Left ventricle myocardium inferior (tissue), 1 donor: ENCODE measurements at places on chromosomes 1 and 21. TPM values are rescaled to one million over a fixed set of nuclear protein-coding genes. Genes with fewer than 3 reads are reported as not detected.

Gene FABP3
- 4,737 TPM for total RNA-seq

DNA sequence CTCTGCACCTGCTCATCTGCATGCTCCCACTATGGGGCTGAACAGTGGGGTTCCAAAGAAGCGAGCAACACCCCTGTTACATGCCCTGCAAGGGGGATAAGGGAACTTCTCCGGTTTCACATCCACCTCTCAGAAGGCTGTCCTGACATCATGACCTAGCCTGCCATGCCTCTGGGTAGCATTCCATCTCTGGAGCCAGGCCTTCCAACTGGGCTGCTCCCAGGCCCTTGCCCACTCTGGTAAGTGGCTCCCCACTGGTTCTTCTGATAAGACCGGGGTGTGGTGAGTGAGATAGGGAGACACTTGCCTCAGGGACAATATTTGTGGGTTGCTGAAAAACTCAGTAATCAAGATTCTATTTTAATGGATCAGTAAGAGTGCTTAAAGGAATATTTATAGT lies 57.8 kb downstream of the KCNJ15 start:
- H3K4me1 ChIP-seq, result no peaks in the 10 kb centered on the region
- no peak overlapping the region for H3K4me3 ChIP-seq
- H3K27ac ChIP-seq, result no peak overlapping the region
- DNase-seq, result no peak
- no peaks in the 10 kb centered on the region for H3K36me3 ChIP-seq

DNA sequence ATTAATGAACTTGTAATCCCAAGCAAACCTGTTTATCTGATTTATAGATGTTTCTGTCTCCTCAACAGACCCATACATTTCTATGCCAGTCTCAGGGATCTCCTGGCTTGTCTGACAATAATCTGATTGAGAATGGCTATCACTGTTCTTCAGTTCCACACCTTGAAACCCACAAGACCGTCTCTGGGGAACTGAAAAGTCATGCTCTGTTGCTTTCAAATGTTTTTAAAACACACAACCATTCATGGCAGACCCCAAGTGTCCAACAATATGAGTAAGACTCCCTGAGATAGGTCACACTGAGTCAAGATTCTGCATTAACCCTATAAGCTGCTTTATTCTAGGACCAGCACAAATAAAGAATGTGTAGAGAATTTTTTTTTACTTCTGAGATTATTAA lies 611.2 kb upstream of the PLXNA2 start:
- no peaks in the 10 kb centered on the region for H3K27me3 ChIP-seq
- H3K27ac ChIP-seq, result no peak overlapping the region
- no peaks in the 10 kb centered on the region for H3K36me3 ChIP-seq

DNA sequence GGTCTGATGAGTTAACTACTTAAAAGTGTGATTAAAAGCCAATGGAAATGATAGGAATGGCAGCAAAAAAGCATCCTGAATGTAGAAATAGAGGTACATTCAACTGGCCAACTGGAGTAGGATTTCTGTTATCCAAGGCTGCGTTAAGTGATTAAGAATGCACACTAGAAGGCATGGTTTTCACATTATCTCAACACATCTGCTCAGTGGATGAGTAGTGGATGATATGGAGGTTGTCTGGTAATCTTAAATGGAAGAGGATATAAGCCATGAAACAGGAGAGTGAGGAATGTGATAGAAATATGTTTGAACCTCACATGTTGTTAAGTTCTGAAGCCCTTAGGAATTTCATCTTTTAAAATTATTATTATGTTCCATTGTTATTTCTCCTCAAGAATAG lies 839.9 kb downstream of the USP25 start:
- no peaks in the 10 kb centered on the region for H3K27me3 ChIP-seq
- no peak overlapping the region for H3K27ac ChIP-seq
- peaks cover 32% of the 10 kb centered on the region for H3K4me1 ChIP-seq
- no peak overlapping the region for H3K4me3 ChIP-seq
- no peaks in the 10 kb centered on the region for H3K36me3 ChIP-seq

Gene SUSD4
- 2.5 TPM for total RNA-seq

DNA sequence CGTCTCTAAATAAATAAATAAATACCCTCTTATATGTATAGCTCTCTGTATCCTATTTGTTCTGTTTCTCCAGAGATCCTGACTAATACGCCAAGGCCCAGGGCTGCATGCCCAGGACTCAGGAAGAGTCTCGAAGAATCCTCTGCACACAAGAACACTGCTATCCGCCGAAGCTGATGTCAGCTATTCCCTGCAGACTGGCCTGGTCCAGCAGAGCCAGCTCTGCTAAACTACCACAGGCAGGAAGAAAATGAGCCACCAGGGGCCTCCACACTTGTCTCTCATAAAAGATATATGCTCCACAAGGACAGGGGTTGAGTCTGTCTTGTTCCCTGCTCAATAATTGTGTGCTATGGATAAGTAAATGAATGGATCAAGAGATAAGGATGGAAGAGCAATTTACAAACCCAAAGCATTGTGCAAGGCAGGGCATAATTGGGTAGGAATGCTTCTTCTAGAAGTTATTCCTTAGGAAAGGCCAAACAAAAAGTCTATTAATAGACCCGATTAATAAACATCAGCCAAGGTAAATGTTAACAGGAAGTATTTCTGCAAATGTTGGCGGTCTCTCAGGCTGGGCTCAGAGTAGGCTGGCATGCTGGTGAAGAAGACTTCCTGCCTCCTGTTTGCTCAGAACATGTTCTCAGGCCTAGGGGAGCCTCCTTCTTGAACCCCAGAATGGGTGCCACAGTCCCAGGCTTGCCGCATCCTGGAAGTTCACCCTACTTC lies 26.3 kb upstream of the MAN1C1 start:
- H3K4me3 ChIP-seq, result no peak overlapping the region
- H3K4me1 ChIP-seq, result peaks cover 11% of the 10 kb centered on the region
- DNase-seq, result peak; percentile 49
- H3K27me3 ChIP-seq, result no peaks in the 10 kb centered on the region
- no peaks in the 10 kb centered on the region for H3K36me3 ChIP-seq
- H3K27ac ChIP-seq, result peak overlapping the region; percentile 16

Gene OR2T2
- total RNA-seq, result not detected

GRCh38 chr1:98903261-98903660 lies 101.4 kb downstream of the PLPPR5 start:
- H3K27me3 ChIP-seq, result peaks cover under 1% of the 10 kb centered on the region
- no peaks in the 10 kb centered on the region for H3K36me3 ChIP-seq
- no peaks in the 10 kb centered on the region for H3K4me1 ChIP-seq
- no peak overlapping the region for H3K4me3 ChIP-seq
- no peak overlapping the region for H3K27ac ChIP-seq

DNA sequence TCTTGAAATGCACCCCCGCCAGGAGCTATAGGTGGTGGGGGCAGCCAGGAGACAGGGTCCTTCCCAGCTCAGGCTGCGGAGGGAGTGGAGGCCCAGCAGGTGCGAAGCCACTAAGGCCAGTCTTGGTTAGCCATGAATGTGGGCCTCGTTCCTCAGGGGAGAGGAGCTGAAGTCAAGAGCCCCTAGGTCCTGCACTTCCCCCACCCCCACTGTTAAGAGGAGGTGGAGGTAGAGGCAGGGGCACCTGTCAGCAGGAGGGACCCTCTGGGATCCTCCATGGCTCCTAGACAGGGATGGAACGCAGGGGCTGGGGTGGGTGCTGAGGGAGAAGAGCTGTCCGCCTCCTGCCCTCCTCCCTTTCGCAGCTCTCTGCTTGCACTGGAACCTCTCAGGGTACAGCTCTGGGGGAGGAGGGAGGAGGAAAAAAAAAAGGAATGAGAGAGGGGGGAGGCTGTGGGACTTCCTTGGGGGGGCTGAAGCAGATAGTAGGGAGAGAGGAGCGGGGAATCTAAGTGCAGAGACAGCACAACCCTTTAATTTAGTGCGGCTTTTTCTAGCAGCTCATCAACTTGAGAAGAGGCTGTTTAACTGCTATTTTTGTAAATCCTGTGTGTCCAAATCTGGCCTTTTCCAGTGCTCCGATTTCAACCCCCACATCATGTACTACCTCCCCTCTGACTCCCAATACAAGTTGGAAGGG lies 37.0 kb downstream of the MATN1 start:
- no peak for DNase-seq
- H3K4me3 ChIP-seq, result no peak overlapping the region
- H3K4me1 ChIP-seq, result peaks cover 16% of the 10 kb centered on the region
- no peaks in the 10 kb centered on the region for H3K36me3 ChIP-seq

Gene FCRL5
- total RNA-seq, result not detected

GRCh38 chr1:54249819-54250435 lies 50.0 kb downstream of the MRPL37 start:
- H3K27me3 ChIP-seq, result no peaks in the 10 kb centered on the region
- no peak overlapping the region for H3K4me3 ChIP-seq
- no peak for DNase-seq

DNA sequence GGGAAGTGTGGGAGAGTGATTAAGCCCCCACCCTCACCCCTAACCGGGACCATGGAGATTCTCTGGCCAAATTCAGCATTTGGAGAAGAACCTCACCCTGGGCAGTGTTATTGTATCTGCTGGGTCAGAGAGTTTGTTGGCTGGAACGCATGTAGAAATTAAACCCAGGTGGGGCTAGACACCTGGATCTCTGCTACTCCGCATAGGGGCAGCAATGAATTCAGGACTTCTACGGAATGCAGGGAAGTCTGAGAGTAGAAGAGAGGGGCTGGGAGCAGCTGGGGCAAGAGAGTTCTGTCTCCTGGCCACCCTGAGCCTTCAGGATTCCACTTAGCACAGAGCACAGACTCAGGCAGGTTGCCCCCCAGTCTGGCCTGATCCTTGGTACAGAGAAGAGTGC lies 3.6 kb upstream of the CRABP2 start:
- no peaks in the 10 kb centered on the region for H3K36me3 ChIP-seq
- peaks cover 28% of the 10 kb centered on the region for H3K27me3 ChIP-seq
- no peak for DNase-seq
- H3K27ac ChIP-seq, result peak overlapping the region; percentile 52
- H3K4me3 ChIP-seq, result no peak overlapping the region

GRCh38 chr1:20528221-20528620 lies 20.3 kb upstream of the MUL1 start:
- DNase-seq, result no peak
- H3K4me1 ChIP-seq, result no peaks in the 10 kb centered on the region
- peaks cover 62% of the 10 kb centered on the region for H3K27me3 ChIP-seq
- no peak overlapping the region for H3K4me3 ChIP-seq

Gene FCRLA
- 0.11 TPM for total RNA-seq

Gene TMEM52
- 0.47 TPM for total RNA-seq

DNA sequence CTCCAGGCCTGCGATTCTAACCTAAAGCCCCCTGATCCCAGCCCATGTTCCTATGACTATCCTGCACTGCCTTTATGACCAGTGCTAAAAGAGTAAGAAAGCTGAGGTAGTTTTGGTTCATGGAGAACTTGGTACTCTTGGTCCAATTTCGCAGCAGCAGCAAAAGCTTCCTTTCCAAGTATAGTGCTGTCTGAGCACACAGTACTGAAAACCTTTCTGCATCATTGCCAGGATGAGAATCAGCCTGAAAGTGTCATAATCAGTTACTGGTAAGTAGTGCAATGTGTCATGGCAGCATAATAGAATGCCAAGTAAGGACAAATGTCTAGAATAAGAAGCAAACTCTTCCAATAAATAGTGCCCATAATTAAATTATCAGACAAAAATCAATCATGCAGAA lies 889.6 kb upstream of the ADGRL4 start:
- no peak overlapping the region for H3K4me3 ChIP-seq
- H3K4me1 ChIP-seq, result no peaks in the 10 kb centered on the region
- DNase-seq, result no peak
- no peak overlapping the region for H3K27ac ChIP-seq
- no peaks in the 10 kb centered on the region for H3K36me3 ChIP-seq

GRCh38 chr1:154962795-154963330 lies 1.3 kb upstream of the PYGO2 start:
- no peaks in the 10 kb centered on the region for H3K27me3 ChIP-seq
- DNase-seq, result no peak
- peak overlapping the region; percentile 82 for H3K4me3 ChIP-seq
- H3K36me3 ChIP-seq, result peaks cover 65% of the 10 kb centered on the region
- peaks cover 51% of the 10 kb centered on the region for H3K4me1 ChIP-seq

GRCh38 chr1:51954783-51955182 lies 35.7 kb downstream of the RAB3B start:
- H3K27ac ChIP-seq, result no peak overlapping the region
- no peak overlapping the region for H3K4me3 ChIP-seq
- peaks cover 3% of the 10 kb centered on the region for H3K4me1 ChIP-seq
- peaks cover 34% of the 10 kb centered on the region for H3K27me3 ChIP-seq
- no peak for DNase-seq

- no peak overlapping the region for H3K27ac ChIP-seq
- no peaks in the 10 kb centered on the region for H3K36me3 ChIP-seq
- DNase-seq, result no peak
- H3K4me3 ChIP-seq, result no peak overlapping the region
- no peaks in the 10 kb centered on the region for H3K4me1 ChIP-seq
- H3K27me3 ChIP-seq, result peaks cover 45% of the 10 kb centered on the region
These were observed 64.8 kb upstream of the ZNF281 start for GRCh38 chr1:200474633-200475032.
